ENCODE measurements at places on chromosomes 2 and 18.

DNA sequence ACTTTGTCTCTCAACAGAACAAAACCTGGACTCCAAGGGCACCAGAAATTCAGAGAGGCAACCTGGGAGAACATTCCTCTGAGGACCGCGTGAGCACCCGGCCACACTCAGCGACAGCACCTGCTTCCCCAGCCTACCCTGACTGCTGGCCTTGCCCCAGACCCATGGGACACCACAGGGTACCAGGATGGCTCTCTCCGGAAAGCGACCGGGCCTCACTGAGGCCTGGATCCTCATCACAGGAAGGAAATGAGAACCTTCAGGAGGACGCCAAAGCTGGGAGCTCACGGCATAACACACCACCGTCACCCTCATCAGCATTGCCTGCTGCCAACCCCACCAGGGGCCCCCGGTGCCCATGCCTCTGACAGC lies 38.9 kb downstream of the HS6ST1 start:
- DNase-seq: no peak

DNA sequence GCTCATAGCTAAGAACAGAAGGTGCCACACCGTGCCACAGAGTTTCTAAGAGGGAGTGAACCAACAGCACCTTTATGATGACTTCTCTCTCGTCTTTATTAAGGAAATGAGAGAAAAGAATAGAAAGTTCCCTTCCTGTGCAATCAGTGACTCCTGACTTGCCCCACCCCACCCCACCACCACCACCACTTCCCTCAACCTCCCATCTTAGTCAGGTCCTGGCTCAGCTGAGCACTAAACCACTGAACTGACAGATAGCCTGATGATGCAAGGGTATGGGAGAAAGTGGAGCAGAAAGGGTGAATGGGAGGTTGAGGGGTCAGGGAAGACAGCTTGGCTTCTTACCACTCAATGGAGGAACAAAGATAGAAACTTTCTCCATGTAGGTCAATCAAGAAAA lies 75.2 kb upstream of the RMDN2 start:
- no peak for DNase-seq

DNA sequence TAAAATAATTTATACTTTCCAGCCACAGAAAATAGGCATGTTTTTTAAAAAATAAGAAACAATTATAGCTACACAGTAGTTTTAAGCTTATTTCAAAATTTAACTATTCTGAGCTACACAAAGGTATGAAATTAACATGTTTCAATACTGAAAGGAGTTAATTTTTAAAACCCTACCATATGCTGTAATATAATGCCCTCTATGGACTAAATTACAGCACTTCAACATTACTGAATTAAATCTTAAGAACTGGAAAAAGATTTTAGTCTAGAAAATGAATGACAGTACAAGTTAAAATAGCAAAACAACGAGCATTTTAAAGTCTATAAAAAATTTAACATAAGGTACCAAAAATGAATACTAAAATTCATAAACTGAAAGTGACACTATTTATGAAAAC lies 36.3 kb downstream of the RTN4 start:
- DNase-seq: no peak

DNA sequence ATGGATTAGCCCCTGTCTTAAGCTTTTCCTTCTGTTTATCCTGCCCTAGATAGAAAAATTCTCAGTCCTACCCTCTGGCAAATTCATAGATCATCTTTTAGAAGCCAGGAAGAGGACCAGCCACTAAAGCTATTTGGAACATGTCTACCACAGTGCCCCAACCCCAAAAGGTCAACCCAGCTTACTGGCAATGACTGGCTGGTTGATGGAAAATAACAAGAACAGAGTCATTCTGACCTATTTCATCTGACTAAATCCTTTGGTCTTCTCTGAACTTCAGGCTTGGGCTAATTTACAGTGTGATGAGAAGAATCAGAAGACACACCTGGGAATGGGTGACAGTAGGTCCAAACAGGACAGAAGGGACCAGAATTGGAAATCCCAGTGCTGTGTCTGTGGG lies 227.3 kb upstream of the CCDC68 start:
- DNase-seq: no peak

GRCh38 chr2:20440001-20440560 lies 6.8 kb upstream of the RHOB start:
- no peak for DNase-seq

All from NCI-H526 treated with DMSO at 0.1 percent for 48 hours (cell line).